ENCODE measurements at places on chromosomes 6 and 20. TPM values are rescaled to one million over a fixed set of nuclear protein-coding genes. Genes with fewer than 3 reads are reported as not detected.

MAP7 gene
- polyA plus RNA-seq: 1.2 TPM

CST5 gene
- not detected for polyA plus RNA-seq

DNA sequence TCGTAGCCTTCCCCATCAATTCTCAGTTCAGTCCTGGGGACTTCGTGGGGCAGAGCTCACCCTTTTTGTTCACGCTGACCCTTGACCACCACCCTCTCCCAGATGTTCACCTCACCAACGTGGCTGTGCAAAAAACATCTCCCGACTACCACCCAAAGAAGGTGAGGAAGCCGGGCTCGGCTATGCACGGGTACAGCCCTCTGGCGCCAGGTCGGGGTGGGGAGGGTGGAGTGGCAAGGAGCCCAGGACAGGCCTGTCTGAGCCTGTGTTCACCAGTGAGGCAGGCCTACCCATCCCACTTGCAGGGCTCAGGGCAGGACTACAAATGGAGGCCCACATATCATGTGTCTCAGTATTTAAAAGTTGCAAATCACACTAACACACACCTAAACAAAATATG is 18.1 kb downstream of the PDRG1 start:
- H3K4me3 ChIP-seq: no peak overlapping the region
- no peak for DNase-seq
- H3K36me3 ChIP-seq: no peaks in the 10 kb centered on the region
- H3K27ac ChIP-seq: no peak overlapping the region
- no peaks in the 10 kb centered on the region for H3K27me3 ChIP-seq

DNA sequence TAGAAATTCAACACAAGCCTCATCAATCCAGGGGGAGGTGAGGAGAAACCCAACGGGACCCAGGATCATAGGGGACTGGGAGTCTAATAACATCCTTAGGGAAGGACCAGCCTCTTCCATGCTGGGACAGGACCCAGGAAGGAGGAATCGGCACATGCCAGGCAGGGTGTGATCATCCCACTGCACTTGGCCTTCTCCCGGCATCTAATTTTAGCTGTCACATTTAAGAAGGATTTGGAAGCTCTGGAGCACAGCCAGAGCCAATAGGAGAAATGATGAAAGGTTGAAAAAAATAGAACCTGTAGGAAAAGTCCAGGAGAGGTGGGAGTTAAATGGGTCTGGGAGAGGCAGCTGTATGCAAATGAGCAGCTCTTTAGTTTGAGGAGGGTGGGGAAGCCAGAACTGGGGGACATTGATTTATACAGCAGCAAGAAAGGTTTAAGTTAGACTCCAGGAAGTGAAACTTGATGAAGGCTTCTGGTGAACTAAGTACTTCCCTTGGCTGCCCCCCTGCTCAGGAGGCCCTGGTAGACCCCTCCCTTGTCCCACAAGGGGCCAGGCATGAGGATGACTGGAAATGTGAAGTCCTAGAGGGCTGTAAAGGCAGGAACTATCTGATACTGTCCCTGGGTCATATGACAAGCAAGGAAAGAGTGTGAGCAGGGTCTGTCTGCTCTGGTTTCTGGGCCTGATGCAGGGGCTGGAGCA is 260.3 kb downstream of the LRFN2 start:
- no peaks in the 10 kb centered on the region for H3K4me1 ChIP-seq
- no peak overlapping the region for H3K27ac ChIP-seq
- H3K36me3 ChIP-seq: no peaks in the 10 kb centered on the region

GRCh38 chr20:1003920-1004697 is 2.0 kb upstream of the RSPO4 start:
- no peak for DNase-seq
- H3K27me3 ChIP-seq: no peaks in the 10 kb centered on the region
- H3K4me3 ChIP-seq: no peak overlapping the region

DNA sequence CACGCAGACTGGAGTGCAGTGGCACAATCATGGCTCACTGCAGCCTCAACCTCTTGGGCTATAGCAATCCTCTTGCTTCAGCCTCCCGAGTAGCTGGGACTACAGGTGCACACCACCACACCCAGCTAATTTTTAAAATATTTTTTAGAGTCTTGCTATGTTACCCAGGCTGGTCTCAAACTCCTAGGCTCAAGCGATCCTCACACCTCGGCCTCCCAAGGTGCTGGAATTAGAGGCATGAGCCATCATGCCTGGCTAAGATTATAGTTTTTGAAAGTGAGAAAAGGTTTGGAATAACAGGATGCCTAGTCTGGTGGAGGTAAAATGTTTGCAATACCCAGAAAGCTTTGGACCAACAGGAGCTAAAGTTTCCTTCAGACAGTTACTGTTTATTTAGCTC is 23.4 kb downstream of the GCM1 start:
- no peaks in the 10 kb centered on the region for H3K4me1 ChIP-seq
- no peak for DNase-seq
- H3K4me3 ChIP-seq: no peak overlapping the region
- no peaks in the 10 kb centered on the region for H3K27me3 ChIP-seq

DNA sequence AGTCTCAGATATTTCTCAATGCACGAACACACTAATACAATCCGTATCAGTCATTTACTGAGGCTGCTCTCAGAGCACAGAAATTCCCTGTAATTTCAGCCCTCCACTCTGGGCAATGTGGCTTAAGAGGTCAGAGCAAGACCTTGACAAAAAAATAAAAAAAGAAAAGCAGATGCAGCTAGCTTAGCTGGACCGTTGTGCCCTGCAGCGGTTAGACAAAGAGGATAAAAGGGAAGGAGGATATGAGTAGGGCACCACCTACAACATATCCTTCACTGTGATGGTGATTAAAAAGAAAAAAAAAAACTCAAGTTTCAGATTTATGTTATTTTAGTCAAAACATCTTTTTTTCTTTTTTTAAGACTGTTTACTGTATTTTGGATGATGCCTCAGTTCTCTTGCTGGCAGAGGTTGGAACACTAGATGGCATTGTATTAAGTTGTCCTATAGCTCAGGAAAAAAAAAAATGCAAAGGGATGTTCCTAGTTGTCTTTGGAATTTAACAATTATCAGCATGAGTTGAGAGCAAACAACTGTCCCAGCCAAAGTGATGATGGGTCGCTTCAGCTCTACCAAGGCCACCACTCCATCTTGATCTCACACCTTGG is 59.9 kb downstream of the ANKEF1 start:
- H3K36me3 ChIP-seq: no peaks in the 10 kb centered on the region
- H3K27me3 ChIP-seq: no peaks in the 10 kb centered on the region
- DNase-seq: no peak
- no peak overlapping the region for H3K4me3 ChIP-seq

DNA sequence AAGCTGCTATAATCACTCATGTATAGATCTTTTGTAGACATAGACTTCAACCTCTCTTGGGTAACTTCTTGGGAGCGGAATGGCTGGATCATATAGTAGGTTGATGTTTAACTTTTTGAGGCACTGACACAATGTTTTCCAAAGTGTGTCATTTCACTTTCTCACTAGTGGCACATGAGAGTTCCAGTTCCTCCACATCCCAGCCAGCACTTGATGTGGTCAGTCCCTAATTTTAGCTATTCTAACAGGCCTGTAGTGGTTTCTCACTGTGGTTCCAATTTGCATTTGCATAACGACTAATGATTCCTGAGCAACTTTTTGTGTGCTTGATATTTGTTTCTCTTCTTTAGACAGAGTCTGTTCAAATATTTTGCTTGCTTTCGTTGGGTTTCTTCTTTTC is 221.3 kb downstream of the DLL1 start:
- no peak overlapping the region for H3K4me3 ChIP-seq
- H3K27ac ChIP-seq: no peak overlapping the region
- H3K27me3 ChIP-seq: no peaks in the 10 kb centered on the region
- peaks cover 4% of the 10 kb centered on the region for H3K4me1 ChIP-seq
- no peaks in the 10 kb centered on the region for H3K36me3 ChIP-seq
- no peak for DNase-seq

DNA sequence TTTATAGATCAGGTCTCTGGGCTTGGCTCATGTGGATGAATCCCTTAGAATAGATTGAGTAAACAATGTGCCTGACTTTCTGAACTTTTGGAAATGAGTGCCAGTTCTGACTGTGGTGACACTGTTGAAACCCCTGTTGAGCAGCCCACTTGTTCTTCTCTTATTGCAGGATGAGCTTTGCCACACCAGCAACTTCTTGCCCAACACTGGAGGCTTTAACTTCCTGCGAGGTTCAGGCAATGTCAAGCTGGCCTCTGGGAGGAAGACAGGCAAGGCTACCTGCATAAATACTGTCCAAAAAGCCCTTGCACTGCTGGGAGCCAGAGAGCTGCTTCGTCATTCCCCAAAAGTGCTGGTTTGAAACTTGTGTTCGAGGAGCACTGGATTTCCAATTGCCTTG is 32.8 kb upstream of the SMIM8 start:
- no peak overlapping the region for H3K4me3 ChIP-seq
- H3K27me3 ChIP-seq: no peaks in the 10 kb centered on the region
- no peak overlapping the region for H3K27ac ChIP-seq

DNA sequence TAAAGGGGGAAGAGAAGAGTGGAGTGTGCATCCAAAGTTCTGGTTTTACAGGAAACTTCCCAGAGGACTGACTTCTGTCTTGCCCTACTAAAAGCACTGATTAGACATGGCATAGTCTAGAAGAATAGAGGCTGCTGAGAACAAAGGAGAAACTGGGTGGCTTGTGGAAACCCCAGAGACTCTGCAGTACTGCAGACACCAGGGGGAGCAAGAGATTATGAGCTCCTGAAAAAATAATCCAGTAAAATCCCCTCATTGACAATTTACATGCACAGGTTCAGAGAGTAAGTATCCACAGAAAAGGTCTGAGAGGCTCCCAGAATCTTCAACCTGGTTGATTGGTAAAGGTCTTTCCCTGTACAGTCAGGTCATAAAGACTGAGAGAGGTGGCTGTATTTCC is 48.7 kb upstream of the CLVS2 start:
- no peak for DNase-seq
- H3K4me1 ChIP-seq: no peaks in the 10 kb centered on the region
- H3K27ac ChIP-seq: no peak overlapping the region
- no peaks in the 10 kb centered on the region for H3K36me3 ChIP-seq
- no peak overlapping the region for H3K4me3 ChIP-seq

GRCh38 chr6:123456836-123457235 is 179.9 kb downstream of the TRDN start:
- no peak overlapping the region for H3K27ac ChIP-seq
- H3K4me3 ChIP-seq: no peak overlapping the region
- no peak for DNase-seq
- H3K36me3 ChIP-seq: no peaks in the 10 kb centered on the region
- H3K27me3 ChIP-seq: no peaks in the 10 kb centered on the region
- no peaks in the 10 kb centered on the region for H3K4me1 ChIP-seq

Data from ovary (tissue), 10 donors.